ENCODE measurements at places on chromosomes 3 and 15.

DNA sequence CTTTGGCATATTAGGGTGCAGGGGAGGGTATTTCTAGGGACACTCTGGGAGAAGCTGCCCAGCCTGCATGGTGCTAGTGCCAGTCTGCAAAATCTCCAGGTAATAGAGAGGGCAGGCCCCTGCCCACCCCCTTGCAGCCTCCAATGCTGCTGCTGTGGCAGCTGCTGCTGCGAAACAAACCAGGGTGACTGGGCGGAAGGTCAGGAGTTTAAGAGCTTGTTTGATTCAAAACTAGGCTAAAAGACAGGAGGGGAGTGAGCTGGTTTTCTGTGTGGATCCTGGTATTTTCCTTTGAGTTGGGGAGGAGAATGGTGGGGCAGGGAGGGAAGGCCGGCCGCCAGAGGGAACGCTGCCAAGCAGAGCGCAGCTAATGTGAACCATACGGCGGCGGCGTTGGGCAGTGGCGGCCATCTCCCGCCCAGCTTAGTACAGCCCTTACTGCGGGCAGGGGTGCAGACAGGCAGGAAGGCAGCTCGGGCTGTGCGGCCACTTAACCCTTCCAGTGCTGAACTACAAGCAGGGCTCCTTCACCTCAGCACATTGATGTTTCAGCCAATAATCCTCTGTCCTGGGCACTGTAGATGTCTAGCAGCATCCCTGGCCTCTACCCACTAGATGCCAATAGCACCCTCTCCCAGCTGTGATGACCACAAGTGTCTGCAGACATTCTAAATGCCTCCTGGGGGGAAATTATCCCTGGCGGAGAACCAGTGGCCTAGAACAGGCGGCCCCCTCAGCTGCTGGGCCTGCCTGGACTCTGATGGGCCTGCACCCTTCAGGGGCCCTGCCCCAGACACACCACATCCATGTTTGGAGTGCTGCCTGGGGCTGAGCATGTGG, 125.7 kb downstream of the EEFSEC start:
- DNase-seq, result peak; percentile 81

DNA sequence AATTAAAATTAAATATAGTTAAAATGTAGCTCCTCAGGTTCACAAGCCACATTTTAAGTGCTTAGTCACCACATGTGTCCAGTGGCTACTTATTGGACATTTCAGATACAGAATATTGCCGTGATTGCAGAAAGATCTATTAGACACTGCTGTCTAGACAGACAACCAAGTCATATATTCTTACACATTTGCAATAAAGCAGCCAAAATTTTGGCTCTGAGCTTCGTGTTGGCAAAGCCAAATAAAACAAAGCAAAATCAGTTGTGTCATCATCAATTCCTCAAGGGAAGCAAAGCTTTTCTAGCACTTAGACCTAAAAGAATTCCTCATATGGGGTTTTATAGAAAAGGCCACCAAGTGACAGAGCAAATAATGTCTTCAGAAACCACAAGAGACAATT, 193.1 kb upstream of the LPP start:
- DNase-seq, result no peak

GRCh38 chr3:20442846-20443245, 256.8 kb upstream of the SGO1 start:
- no peak for DNase-seq

DNA sequence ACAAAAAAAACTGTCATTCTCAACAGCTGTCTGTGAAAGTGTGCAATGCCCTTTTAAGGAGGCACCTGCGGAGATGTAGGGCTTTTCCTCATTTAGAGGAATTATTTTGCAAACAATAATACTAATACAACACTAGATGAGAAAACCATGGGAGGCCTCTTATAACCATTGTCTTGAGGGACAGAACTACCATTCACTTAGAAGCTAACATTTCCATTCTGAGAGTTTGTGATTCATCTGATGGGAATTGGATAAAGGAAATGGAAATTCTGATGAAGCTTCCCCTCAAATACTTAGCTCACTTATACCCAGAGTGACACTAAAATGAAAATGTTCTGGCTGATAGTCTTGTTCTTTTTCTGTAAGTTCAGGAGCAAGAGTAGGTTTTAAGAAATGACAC, 147.7 kb downstream of the CADPS start:
- DNase-seq, result no peak

DNA sequence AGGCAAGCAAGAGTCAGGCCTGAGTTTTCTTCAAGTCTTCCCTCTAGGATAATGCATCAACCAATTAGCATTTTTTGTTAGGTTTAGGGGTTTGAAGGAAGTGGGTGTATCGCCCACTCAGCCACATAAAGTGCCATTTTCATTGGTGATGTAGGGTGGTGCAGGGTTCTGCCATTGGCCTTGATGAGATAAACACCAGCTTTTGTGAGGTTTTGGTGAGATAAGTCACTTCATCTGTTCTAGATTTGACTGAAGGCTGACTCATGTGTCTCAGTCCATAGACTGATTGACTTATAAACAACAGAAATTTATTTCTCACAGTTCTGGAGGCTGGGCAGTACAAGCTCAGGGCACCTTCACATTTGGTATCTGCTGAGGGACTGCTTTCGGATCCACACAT, 84.5 kb upstream of the C3orf80 start:
- no peak for DNase-seq

DNA sequence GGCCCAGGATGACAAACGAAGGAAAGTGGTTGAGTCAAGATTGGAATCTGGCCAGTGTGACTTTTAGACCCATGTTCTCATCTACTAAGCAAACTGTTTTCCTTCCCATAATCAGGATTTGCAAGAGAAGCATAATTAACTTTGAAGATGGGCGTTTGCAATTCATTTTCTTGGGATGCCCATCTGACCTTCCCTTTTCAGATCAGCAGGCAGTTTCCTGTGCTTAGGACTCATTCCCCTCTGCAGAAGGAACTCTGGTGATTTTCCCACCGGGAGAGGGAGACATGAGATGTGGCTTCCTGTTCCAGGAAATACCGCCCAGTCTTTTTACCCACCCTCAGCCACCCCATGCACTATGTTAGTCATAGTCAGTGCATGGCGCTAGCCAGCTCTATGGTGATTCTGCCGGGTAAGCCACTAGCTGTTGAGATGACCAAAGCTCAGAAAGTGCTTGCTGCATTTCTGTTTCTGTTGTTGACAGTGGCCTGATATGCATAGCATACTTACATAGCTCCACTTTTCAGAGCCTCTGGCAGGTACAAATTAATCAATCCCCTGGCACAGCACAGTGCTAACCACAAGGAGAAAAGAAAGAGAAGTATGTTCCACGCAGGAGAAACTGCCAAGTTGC, 129.4 kb downstream of the VGLL4 start:
- DNase-seq, result peak; percentile 70

GRCh38 chr3:51938780-51939425, 2.8 kb downstream of the RRP9 start:
- DNase-seq, result no peak

- no peak for DNase-seq
These were observed 11.9 kb downstream of the ACTC1 start for GRCh38 chr15:34783431-34783830.

- DNase-seq, result no peak
These were observed 370.4 kb upstream of the CDIN1 start for GRCh38 chr15:36208868-36209582.

GRCh38 chr3:143716731-143717130, 131.5 kb downstream of the SLC9A9 start:
- DNase-seq, result no peak

DNA sequence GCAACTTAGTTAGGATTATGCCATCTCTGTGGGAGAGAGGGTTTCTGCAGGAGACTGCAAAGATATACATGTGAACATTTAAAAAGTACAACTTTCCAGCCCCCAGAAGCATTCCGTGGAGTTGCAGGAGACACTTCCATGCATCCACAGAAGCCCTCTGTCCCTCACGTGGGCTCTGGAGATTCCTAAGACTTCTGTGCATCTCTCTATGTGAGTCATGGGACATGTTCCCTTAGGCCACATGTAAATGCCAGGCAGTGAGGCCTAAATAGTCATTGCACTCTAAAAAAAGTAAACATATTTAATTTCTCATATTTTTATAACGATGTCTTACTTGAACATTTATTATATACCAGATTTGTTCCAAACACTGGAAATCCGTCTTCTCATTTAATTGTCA, 126.5 kb upstream of the ROPN1 start:
- no peak for DNase-seq

DNA sequence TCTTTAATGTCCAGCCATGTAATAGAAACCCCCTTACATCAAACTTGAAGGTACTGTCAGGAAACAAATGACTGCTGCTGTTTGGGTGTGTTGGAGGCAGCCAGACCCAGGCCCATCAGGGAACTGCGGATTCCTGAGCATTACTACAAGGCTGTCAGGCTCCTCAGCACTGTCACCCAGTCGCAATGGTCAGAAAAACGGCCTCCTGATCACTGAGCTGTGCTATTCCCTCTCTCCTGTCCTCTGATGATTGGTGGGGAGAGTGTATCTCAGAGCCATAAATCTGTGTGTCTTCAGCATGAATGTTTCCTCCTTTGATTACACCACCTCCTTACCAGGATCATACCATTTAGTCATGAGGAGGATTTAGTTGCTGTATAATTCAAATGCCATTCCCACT, 135.2 kb upstream of the GADL1 start:
- no peak for DNase-seq

- DNase-seq, result no peak
These were observed 728.3 kb upstream of the SGO1 start for GRCh38 chr3:20914310-20914709.

- DNase-seq, result no peak
These were observed 17.3 kb downstream of the EHD4 start for GRCh38 chr15:41955100-41955499.

GRCh38 chr3:89522155-89522554, 414.7 kb downstream of the EPHA3 start:
- no peak for DNase-seq

DNA sequence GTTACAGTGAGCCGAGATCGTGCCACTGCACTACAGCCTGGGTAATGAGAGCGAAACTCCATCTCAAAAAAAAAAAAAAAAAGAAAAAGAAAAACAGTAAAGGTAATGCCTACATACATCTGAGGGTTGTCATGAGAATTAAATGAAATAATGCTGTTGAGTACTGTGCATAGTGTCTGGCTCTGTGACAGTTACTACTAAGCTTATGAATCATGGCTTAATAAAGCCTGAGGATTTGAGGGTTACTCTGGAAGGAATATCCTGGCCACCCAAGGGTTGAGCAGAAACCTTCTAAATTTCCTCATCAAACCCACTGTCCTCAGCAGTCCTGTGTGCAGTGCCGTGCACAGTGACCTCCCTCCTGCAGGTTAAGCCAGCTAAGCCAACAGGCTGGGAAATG, 26.8 kb upstream of the ELP6 start:
- no peak for DNase-seq

- DNase-seq, result no peak
These were observed 11.3 kb downstream of the ADAM10 start for GRCh38 chr15:58738046-58738707.

DNA sequence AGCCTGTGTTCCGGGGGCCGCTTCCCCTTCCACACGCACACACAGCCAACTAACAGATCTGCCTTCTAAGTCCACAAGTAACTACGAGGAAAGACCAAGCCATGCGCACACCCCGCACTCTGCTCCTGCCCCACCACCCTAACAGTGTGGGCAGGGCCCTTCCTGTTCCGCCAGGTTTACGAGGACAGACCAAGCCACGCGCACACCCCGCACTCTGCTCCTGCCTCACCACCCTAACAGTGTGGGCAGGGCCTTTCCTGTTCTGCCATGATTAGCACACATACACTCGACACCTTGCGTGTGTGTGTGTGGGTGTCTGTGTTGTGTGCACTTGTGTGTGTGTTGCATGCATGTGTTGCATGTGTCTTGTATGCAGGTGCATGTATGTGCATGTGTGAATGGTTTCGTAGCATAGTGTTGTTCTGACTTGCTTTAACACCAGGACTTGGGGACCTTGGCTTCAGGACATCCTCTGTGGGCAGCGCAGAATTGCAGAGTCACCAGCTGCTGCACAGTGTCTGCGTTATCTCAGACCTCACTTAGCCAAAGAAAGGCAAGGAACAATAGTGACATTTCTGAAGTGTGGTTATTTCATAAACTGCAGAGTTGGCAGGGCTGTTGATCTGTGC, 114.4 kb downstream of the CHSY1 start:
- DNase-seq, result no peak

DNA sequence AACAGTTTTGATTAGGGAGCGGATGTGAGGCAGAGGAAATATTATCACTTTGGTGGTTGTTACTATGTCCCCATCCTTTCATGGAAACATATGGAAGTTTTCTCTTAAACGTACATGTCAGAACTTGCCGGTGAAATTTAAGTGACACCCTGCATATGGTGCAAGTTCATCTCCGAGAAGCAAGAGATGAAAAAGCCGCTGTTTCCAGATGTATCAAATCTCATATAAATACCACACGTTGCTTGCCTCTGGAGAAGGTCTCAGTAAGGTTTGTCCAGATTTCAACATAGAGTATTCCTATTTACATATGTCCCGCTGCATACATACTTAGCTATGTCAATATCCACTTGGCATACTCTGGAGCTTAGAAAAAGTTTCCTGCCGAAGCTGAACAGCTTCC, 172.2 kb upstream of the ICE2 start:
- no peak for DNase-seq

DNA sequence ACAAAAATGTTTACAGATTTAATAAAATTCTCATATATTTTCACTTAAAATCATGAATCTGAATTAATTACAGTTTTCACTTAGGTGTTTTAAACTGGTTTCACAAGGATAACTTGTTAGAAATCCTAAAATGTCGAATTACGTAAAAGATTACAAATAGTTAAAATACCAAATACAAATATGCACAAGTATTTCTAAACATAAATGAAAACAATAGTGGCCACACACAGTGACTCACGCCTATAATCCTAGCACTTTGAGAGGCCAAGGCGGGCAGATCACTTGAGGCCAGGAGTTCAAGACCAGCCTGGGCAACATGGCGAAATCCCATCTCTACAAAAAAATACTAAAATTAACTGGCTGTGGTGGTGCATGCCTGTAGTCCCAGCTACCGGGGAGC, 10.9 kb upstream of the TBL1XR1 start:
- no peak for DNase-seq

- DNase-seq, result no peak
These were observed 266.6 kb upstream of the TPM1 start for GRCh38 chr15:62775932-62776331.

- DNase-seq, result no peak
These were observed 123.6 kb downstream of the RPL22L1 start for GRCh38 chr3:170746175-170746942.

DNA sequence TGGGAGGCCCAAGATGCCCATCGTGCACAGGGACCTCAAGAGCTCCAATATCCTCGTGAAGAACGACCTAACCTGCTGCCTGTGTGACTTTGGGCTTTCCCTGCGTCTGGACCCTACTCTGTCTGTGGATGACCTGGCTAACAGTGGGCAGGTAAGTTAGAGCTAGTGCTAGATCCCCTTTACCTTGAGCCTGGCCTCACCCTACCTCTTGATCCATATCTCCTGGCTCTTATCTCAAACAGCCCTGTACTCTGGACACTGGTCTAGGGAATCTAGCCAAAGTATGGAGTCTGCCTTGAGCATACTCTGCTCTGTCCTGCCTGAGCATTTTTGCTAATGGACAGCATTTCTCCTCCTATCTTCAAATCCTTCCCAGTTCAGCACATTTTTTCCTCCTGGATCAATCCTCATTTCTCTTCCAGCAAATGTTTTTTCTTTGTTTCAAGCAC, 65.9 kb downstream of the TGFBR2 start:
- no peak for DNase-seq

GRCh38 chr3:39977058-39977794, 167.8 kb downstream of the MYRIP start:
- no peak for DNase-seq

- no peak for DNase-seq
These were observed 10.3 kb upstream of the MCF2L2 start for GRCh38 chr3:183438735-183439134.

GRCh38 chr3:683770-684169, 409.1 kb upstream of the CNTN6 start:
- DNase-seq, result no peak

All from left cardiac atrium (tissue), 4 donors.